ENCODE measurements at places on chromosomes 6 and 20.

DNA sequence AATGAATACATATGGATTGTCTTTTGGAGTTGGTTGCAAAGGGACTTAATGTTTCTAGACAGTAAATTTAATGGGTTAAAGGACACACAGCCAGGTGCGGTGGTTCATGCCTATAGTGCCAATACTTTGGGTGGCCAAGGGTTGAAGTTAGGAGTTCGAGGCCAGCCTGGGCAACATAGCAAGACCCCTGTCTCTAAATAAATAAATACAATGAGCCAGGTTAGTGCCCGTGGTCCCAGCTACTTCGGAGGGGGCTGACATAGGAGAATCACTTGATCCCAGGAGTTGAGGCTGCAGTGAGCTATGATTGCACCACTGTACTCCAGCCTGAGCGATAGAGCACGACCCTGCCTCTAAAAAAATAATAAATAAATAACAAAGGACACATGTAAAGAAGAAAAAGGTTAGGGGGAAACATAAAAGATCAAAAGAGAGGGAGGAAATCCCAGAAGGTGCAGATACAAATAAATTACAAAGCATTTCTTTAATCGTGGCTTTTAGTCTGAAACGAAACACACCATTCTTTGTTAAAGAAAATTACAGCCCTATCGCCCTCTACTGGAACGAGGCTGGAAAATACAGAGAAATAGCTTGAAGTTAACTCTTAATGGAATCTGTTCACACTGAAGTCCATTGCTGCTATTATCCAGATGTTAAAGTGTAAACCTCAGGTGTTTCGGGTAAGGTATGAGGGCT, 42.6 kb upstream of the SCML4 start:
- DNase-seq, result peak; percentile 46

DNA sequence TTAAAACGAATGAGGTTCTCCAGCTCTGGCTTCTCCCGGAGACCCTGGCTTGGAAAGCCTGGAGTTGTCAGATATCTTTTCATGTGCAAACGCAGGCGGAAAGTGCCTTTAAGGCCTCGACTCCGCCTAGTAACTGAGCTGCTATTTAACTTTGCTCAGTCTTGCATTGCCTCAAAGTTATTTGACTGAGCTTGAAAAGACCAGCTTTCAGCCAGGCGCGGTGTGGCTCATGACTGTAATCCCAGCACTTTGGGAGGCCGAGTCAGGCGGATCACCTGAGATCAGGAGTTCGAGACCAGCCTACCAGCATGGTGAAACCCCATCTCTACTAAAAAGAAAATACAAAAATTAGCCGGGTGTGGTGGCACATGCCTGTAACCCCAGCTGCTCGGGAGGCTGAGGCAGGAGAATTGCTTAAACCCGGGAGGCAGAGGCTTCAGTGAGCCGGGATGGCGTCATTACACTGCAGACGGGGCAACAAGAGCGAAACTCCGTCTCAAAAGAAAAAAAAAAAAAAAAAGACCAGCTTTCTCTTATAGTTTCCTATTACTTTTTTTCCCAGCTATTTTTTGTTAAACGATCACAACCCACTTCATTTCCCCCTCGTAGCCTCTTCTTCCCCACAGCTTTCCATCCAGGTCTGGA, 1.9 kb downstream of the GCNT2 start:
- DNase-seq, result no peak

DNA sequence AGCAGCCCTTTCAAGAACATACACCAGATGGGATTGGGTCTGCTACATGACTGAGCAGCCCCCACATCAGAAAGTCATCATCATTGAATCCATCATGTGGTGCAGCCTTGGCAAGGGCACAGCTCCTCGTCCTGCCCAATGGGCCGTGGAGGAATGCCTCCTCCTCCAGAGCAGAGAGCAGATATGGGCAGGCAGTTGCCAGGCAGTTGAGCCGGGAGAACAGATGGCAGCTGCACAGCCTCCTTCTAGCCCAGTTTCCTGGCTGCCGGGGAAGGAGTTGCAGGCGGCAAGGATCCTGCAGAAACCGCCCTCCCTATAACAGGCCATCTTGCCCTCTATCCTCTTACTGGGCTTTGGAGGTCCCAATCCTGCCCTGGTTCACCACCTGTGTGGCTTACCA, 11.9 kb upstream of the ZFAND3 start:
- DNase-seq, result no peak

DNA sequence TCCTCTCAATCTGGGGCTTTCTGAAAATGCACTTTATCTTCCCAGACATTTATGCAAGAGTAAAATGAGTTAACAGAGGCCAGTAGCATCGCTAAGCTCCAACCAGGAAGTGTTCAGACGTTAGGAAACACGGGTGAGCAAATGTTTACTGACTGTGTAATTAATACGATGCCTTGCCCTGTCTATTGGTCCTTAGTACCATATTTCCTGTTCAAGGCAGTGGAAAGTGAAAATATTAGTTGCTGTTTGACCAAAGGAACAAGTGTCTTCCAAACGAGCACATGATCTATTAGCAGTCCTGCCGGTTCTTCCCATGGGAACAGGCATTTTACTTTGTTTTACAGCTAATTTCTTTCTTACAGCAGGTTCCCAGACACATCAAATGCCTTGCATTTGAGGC, 311.1 kb upstream of the JAG1 start:
- DNase-seq, result no peak

GRCh38 chr6:43070028-43070632, 6.0 kb upstream of the PTK7 start:
- peak; percentile 50 for DNase-seq

DNA sequence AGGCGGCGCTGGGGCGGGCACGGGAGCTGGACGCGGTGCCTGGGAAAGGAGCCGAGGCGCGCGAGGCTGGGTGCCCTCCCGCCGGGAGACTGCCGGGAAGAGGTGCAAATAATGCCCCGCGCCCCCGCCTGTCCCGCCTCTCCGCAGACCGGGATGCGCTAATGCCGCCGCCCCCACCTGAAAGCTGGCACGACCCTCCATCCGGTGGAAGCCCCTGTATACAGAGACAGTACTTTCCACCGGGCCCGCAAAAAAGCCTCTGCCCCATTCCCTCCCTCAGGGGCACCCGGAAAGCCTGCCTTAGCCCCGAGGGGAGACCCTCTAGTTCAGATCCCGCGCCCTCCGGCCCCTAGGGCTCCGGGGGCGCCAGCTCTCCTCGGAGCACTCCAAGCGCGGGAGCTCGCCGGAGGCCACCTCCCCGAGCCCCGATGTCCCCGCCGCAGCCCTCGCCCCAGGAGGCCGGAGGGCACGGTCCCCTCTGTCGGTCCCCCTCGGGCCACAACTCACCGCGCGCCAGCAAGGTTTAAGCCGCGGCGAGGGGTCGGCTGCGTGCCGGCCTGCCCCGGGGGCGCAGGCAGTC, 1.2 kb downstream of the GRM4 start:
- DNase-seq, result no peak

GRCh38 chr6:168314948-168315347, 4.6 kb downstream of the DACT2 start:
- DNase-seq, result no peak

DNA sequence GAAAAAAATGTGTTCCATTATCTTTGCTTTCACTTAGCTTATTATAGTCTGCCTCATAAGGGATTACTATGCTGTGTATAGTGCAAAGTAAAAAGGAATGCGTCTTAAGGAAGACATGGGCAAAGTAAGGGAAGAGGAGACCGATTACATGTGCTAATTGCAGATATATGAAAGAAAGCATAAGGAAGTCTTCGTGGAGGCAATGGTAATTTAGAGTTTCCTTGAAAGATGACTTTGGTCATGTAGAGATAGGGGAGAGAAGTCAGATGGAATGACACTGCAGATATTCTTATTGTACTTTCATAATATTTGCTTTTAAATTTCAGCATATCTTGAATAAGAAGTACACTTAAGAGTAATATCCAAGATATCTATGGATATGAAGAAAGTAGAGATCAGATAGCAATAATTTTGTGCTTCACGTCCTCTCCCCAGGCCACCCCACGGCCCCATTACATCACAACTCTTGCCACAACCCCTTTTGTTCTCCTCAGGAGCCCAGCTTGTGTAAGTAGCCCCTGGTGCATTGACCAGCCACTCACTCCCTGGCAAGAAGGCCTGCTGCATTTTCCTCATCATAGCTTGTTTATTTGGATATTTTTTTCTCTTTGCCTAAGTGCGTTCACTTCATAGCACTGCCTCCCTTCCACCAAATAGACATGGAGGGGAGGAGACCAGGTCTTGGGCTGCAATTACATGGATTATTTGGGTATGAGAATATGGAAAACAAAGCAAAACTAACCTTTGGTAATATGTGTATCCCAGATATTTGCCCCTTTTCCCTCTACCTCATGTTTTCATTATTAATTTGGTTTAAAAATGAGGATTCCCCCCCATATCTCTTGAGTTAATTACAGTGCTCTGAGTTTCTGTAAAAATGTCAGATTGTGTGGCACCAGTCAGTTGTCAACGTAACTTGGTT, 30.7 kb upstream of the COL10A1 start:
- DNase-seq, result no peak

- no peak for DNase-seq
Measured at GRCh38 chr6:63295553-63296194, 24.1 kb downstream of the LGSN start.

Data from activated CD4-positive, alpha-beta T cell treated with anti-CD3 and anti-CD28 coated beads, Interleukin-10, Interleukin-2, amounts not matched to agents 100 ng/mL and 50 ng/mL, durations not matched to agents 16 hours and 8 hours (primary cell).